ENCODE measurements at places on chromosomes 6 and 20.

DNA sequence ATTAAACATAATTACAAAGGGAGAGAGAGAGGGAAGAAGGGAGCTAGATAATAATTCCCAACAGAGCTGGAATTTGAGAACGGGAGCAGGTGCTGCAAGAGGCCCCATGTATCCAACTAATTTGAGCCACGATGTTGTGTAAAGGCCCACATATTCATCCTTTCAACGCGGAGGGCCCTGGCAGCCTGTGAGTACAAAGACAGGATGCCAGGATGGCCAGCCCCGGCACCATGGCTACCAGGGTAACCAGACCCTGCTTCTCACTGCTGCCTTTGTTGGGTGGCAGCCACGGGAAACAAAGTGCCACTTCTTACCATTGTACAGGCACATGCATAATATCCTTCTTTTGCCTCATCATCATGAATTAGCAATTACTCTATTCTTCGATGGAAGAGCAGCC is 492.0 kb upstream of the NRSN1 start:
- no peak for DNase-seq

DNA sequence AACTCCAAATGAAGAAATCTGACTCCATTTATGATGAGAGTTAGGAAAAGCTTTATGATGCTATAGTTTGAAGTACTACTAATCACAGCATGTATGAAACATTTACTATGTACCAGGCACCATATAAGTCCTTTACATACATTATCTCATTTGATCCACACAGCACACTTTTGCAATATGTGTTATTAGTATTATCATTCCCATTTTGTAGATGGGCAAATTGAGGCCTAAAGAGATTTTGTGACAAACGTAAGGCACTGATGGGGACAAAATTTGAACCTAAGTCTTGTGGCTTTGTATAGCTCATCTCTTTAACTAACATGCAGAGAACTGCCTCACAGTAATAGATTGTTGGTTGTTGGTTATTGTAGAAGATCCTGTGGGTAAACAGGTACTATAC is 14.2 kb upstream of the TNFRSF21 start:
- no peak for DNase-seq

- no peak for DNase-seq
Observed at GRCh38 chr6:124670801-124671200, 291.4 kb upstream of the RNF217 start.

DNA sequence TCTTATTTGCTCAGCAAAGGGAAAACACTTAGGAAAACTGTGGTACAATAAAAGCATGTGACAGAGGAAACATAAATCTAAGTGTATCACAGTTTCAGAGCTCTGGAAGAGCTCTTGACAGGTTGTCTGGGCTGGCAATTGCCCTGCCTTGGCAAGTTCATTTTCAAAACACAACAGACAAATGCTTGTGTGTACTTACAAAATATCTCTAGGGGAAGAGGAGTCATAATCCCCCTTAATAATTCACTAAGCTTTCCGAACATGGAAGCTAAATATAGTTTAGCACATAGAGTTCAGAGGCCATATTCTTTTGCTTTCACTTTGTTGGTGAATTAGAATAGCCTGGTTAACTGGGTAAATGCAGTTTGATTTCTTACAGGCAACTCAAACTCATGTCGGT is 211.6 kb upstream of the THEMIS start:
- DNase-seq, result no peak

GRCh38 chr6:81766482-81767069 is 14.1 kb upstream of the TENT5A start:
- DNase-seq, result no peak

DNA sequence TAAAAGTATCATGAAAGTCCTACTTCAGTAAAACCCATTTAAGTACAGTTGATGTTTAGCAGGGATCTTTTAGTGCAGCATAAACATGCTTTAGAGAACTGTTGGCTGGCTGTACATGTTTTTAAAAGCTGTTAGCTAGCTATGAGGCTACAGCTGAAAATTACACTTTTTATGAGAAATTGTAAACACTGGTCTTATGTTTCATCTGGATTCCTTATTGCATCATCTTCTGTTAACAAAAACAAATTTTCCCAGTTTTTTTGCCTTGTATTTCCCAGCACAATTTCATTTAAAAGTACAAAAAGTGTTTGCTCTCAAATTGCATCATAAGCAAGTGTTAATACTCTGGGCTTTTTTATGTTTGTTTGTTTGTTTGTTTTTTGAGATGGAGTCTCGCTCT is 18.3 kb upstream of the HLA-E start:
- no peak for DNase-seq

GRCh38 chr6:5471044-5471443 is 209.7 kb downstream of the FARS2 start:
- peak; percentile 36 for DNase-seq

- no peak for DNase-seq
Observed at GRCh38 chr6:164854526-164854925, 454.9 kb downstream of the C6orf118 start.

DNA sequence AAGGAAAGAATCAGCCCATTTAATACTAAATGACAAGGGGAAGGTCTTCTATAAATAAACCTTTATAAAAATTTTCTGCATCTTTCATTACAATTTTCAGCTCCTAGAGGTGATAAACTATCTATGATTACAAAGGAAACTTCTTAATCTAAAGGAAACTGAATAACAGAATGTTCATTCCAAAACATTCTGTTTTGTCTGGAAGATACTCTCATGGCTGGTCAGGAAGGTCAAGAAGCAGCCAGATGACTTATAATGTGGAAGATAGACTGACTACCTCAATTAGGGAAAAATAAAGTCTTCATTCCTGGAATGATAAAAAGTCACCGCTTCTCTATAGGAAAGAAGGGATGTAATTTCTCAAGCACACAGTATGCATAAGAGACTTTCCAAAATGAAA is 131.3 kb downstream of the GMDS start:
- DNase-seq, result no peak

DNA sequence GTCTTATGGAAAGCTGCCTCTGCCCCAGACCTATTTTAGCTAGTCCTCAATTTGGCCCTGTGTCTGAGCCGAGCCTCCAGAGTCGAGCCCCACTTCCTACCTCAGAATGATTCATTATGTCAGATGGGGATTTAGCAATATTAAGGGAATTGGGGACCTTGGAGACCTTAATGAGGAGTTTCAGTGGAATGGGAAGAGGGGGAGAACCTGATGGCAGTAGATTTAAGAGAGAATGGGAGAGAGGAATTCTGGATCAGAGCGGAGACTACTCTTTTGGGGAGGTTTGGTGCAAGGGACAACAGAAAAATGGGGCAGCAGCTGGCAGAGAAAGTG is 63.5 kb downstream of the EFHC1 start:
- DNase-seq, result no peak

DNA sequence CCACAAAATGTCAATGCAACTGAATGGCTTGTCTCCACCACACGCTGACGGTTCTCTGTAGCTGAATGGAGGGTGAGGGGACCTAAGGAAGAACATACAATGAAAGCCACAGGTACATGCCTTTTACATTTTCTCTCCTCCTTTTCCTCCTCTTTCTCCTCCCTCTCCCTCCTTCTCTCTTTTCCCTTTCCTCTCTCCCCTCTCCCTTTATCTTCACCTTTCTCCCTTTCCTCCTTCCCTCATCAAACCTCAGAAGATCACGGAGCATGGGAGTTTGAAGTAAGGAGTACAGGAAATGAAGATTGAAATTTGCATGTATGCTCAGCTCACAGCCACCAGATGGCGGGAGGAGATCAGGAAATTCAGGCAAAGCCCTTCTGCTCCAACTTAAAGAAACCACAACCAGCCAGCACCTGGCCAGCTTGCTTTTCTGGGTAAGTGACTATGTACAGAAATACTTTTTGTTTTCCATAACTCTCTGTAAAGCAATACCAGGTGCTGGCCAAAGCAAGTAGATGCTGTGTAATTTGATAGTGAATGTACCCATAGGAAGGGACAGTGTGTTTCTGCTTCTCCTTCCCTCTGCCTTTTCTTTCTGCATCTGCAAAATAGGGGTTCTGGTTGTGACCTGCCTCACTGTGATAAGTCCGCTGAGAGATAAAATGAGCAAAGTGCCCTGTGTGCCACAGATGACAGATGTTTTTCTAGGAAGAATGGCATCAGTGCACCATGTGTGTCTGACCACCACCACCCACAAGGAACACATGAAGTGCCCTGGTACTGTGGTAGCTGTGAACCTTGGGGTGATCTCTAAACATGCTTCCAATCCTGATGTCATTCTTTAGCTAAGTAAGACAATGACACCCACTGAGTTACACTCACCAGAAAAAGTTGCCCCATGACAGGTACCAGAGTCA is 18.6 kb upstream of the FOXO3 start:
- DNase-seq, result no peak

- no peak for DNase-seq
Observed at GRCh38 chr20:59725476-59726280, 121.3 kb downstream of the PHACTR3 start.

GRCh38 chr6:5840734-5841390 is 165.9 kb downstream of the NRN1 start:
- DNase-seq, result no peak

DNA sequence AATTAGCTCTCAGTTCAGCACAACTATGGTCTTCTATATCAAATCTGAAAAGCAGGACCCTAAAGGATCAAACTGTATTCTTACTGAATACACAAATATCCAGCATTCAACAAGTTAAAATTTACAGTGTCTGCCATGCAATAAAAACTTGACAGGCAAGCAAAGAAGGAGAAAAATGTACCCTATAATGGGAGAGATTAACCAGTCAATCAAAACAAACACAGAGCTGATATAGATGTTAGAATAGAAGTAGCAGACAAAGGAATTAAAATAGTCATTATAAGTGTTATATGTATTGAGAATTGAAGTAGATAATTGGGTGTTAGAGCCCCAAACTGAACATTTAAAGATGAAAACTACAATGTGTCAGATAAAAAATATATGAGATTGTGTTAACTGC is 914.9 kb downstream of the EPHA7 start:
- DNase-seq, result no peak

DNA sequence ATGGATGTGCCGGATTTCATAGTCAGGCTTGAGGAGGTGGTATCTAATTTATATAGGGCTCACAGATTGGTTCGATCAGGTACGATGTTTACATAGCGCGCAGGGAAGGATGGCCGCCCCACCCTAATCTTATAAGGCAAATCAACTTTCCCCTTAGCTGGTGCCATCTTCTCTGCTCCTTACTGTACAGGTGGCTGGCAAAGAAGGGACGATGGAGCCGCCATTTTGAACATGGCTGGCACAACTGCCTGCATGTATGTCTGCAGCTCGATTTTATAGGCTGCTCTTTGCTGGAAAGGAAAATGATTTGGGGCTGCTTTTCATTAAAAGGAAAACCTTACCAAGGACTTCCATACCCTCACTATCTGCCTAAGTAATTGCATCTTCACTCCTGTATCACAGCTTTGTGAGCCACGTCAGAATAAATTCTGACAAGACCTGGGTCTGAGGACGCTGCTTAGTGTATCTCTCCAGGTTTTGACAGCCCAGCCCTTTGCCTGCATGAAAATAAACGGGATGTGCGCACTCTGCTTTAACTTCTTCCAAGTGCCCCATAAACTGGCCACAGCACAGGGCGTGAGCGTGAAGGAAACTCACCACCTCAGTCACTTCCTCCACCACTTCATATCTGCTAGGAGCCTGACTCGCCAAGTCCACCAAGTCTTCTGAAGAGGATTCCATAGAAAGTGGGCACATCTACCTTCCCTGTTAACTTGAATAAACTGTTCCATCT is 109.4 kb upstream of the ARMC2 start:
- DNase-seq, result no peak

DNA sequence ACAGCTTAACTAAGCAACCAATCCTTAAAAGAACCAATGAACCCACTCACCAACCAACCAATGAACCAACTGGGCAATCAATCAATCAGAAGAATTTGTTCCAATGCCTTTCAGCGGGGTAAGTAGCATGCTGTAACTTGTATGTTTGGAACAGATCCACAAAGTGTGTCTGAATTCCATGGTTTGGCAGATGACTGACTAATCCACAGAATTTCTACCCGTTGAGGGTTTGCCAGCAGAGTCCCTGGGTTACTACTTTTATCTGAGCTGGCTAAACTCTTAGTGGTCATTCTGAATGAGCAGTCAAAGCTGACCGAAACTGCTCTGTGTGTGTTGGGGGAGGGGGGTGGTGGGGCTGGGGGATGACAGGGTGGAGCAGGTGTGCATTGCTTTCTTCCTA is 125.0 kb upstream of the JAG1 start:
- no peak for DNase-seq

- no peak for DNase-seq
Observed at GRCh38 chr6:149385998-149386646, 13.9 kb upstream of the SUMO4 start.

- no peak for DNase-seq
Observed at GRCh38 chr6:14759976-14760672, 485.7 kb upstream of the JARID2 start.

- no peak for DNase-seq
Observed at GRCh38 chr20:40865095-40865494, 163.5 kb upstream of the TOP1 start.

GRCh38 chr6:21208081-21208795 is 385.3 kb upstream of the SOX4 start:
- DNase-seq, result no peak

GRCh38 chr6:44388887-44389286 is 1.4 kb downstream of the CDC5L start:
- no peak for DNase-seq

- DNase-seq, result no peak
Observed at GRCh38 chr20:52524861-52525260, 333.3 kb upstream of the ZFP64 start.

GRCh38 chr6:7108964-7109836 is 1.4 kb downstream of the RREB1 start:
- DNase-seq, result no peak

- DNase-seq, result no peak
Observed at GRCh38 chr20:33130568-33131061, 37.3 kb upstream of the BPIFA2 start.

GRCh38 chr6:144140867-144141266 is 9.4 kb upstream of the STX11 start:
- no peak for DNase-seq

GRCh38 chr6:137094411-137095008 is 49.7 kb upstream of the IL20RA start:
- peak; percentile 25 for DNase-seq

DNA sequence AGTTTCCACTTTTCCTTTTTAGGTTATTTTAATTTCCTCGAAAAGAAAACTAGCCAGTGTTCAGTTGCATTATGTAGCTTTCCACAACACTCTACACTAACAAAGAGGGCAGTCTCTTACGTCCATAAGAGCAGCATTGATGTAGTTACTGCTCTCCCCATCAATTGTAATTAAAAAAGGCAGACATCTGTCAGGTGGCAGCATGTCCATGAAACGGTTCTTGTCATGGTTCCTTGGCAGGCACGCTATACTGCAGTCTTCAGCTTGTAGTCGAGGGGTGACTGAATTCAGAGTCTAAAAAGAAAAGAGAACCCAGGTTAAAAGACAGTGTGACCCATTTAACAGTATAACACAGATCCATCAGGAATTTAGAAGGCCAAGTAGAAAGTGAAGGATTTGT is 80.1 kb upstream of the THEMIS start:
- no peak for DNase-seq

Data from stimulated activated CD8-positive, alpha-beta memory T cell treated with anti-CD3 and anti-CD28 coated beads, Interleukin-4, amount 100 ng/mL, for 24 hours (primary cell).